NCI-H345 (cell line): ENCODE measurements at places on chromosomes 7 and 10.

GRCh38 chr7:85019778-85020177, 167.1 kb downstream of the SEMA3D start:
- DNase-seq = no peak

DNA sequence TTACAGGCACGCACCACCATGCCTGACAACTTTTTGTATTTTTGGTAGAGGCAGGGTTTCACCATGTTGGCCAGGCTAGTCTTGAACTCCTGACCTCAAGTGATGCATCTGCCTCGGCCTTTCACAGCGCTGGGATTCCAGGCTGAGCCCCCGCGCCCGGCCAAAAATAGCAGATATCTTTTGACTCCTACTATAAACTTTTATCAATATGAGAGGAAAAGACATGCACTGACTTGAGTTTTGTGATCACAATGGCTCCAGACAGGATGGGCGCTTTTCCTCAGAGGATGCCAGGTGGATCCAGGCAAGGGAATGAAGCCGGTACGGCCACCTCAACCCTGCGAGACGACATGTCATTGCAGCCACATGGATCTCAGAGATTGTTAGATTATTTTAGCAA, 123.9 kb downstream of the DNAJB6 start:
- no peak for DNase-seq

GRCh38 chr10:42942279-42942950, 134.5 kb upstream of the RET start:
- no peak for DNase-seq

GRCh38 chr7:46664453-46664852, 743.4 kb upstream of the IGFBP3 start:
- no peak for DNase-seq

GRCh38 chr7:44709945-44710596, 38.6 kb upstream of the ZMIZ2 start:
- DNase-seq = no peak

DNA sequence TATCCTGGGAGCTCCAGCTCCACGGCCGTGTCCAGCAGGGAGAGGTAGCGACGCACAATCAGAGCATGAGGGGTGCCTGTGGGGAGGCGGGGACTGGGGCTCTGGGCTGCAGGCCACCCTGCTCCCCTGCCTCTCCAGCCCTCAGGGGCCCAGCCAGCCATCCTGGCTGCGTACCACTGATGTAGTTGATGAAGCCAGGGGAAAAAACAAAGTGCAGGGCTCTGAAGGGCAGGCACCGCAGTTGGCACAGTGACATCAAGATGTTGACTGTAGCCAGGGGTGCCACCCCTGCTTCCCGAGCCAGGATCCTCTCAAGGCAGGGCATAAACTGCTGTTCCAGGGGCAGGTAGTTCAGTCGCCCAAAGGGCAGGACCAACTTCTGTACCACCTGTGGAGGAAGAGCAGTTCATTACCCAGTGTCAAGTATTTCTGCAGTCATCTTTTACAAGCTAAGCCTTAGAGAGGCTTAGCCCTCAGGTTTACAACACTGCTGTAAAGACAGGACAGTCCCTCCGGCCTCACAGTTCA, 2.8 kb downstream of the FASTK start:
- DNase-seq = no peak
